CD14-positive monocyte (primary cell): ENCODE measurements at places on chromosomes 1 and 21. TPM values are rescaled to one million over a fixed set of nuclear protein-coding genes. Genes with fewer than 3 reads are reported as not detected.

C1orf94 gene
- polyA plus RNA-seq, result not detected in 2 replicates

IGSF5 gene
- polyA plus RNA-seq, result not detected

LAX1 gene
- polyA plus RNA-seq, result 0.05 and 0.07 TPM in 2 replicates

RGS8 gene
- not detected in 2 replicates for polyA plus RNA-seq

CACNA1S gene
- polyA plus RNA-seq, result not detected

GRCh38 chr1:114134518-114134917, 19.2 kb downstream of the SYT6 start:
- H3K4me1 ChIP-seq, result peaks cover 28% of the 10 kb centered on the region
- H3K27me3 ChIP-seq, result no peaks in the 10 kb centered on the region
- H3K27ac ChIP-seq, result no peak overlapping the region

DNA sequence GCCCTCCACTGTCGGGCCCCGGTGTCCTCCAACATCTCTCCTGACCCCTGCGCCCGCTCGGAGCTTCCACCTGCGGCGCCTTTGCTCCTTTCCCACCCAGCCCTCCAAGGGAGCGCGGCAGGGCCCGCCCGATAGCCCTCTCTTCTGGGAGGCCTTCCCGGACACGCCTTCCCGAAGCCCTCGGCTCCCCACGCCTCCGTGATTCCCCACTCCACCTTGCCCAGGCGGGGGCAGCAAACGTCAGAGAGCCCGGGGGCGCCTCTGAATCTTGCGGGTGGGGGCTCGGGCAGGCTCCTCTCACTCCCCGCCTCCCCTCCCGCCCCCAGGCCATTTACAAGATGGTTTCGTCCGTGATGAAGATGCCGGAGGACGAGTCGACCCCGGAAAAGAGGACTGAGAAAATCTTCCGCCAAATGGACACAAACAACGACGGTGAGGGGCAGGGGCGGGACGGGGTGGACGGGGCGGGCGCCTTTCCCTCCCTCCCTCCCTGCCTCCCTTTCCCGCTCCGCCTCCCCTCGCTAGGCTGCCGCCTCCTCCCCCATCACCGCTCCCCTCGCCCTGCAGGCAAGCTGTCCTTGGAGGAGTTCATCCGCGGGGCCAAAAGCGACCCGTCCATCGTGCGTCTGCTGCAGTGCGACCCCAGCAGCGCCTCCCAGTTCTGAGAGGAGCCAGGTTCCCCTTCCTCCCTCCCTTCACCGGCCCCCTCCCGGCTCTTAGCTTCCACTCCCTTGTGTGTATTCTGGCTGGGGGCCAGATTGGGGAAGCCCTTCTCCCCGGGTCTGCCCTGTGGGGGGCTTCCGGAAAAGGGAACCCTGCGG, 7.1 kb downstream of the HPCA start:
- DNase-seq, result no peak
- H3K27me3 ChIP-seq, result peaks cover 27% of the 10 kb centered on the region
- H3K36me3 ChIP-seq, result no peaks in the 10 kb centered on the region
- H3K4me1 ChIP-seq, result peaks cover 10% of the 10 kb centered on the region
- H3K4me3 ChIP-seq, result no peak overlapping the region
- no peak overlapping the region for H3K27ac ChIP-seq

DNA sequence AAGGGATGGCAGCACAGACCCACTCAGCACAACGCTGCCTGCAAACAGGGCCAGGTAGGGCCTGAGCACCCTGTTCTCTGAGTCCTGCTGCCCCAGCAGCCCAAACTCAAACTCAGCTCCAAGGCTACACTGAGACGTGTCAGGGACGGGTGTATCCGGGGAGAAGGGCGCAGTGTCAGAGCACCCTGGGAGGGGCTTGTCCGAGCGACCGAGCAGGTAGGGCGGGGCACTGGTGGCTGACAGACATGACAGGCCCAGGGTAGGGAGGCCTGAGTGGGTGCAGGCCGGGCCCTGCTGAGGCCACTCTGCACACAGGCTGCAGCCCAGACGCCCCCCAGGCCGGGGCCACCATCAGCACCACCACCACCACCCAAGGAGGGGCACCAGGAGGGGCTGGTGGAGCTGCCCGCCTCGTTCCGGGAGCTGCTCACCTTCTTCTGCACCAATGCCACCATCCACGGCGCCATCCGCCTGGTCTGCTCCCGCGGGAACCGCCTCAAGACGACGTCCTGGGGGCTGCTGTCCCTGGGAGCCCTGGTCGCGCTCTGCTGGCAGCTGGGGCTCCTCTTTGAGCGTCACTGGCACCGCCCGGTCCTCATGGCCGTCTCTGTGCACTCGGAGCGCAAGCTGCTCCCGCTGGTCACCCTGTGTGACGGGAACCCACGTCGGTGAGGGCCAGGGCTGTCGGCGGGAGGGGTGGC, 5.5 kb downstream of the SCNN1D start:
- DNase-seq, result no peak
- no peak overlapping the region for H3K27ac ChIP-seq
- no peaks in the 10 kb centered on the region for H3K27me3 ChIP-seq
- no peaks in the 10 kb centered on the region for H3K4me1 ChIP-seq
- H3K36me3 ChIP-seq, result no peaks in the 10 kb centered on the region

- no peaks in the 10 kb centered on the region for H3K27me3 ChIP-seq
- no peak for DNase-seq
- H3K4me1 ChIP-seq, result no peaks in the 10 kb centered on the region
- H3K27ac ChIP-seq, result no peak overlapping the region
- no peaks in the 10 kb centered on the region for H3K36me3 ChIP-seq
Measured at GRCh38 chr1:116346943-116347673, 25.9 kb upstream of the ATP1A1 start.

GRCh38 chr1:27868556-27868931, 3.8 kb upstream of the THEMIS2 start:
- H3K4me1 ChIP-seq, result peaks cover 78% of the 10 kb centered on the region
- H3K36me3 ChIP-seq, result no peaks in the 10 kb centered on the region
- peak overlapping the region; percentile 84 for H3K27ac ChIP-seq
- H3K27me3 ChIP-seq, result no peaks in the 10 kb centered on the region
- H3K4me3 ChIP-seq, result no peak overlapping the region

- no peaks in the 10 kb centered on the region for H3K4me1 ChIP-seq
- no peak overlapping the region for H3K4me3 ChIP-seq
- H3K27me3 ChIP-seq, result peaks cover 3% of the 10 kb centered on the region
- DNase-seq, result no peak
Measured at GRCh38 chr21:34688145-34688544, 19.4 kb downstream of the CLIC6 start.

DNA sequence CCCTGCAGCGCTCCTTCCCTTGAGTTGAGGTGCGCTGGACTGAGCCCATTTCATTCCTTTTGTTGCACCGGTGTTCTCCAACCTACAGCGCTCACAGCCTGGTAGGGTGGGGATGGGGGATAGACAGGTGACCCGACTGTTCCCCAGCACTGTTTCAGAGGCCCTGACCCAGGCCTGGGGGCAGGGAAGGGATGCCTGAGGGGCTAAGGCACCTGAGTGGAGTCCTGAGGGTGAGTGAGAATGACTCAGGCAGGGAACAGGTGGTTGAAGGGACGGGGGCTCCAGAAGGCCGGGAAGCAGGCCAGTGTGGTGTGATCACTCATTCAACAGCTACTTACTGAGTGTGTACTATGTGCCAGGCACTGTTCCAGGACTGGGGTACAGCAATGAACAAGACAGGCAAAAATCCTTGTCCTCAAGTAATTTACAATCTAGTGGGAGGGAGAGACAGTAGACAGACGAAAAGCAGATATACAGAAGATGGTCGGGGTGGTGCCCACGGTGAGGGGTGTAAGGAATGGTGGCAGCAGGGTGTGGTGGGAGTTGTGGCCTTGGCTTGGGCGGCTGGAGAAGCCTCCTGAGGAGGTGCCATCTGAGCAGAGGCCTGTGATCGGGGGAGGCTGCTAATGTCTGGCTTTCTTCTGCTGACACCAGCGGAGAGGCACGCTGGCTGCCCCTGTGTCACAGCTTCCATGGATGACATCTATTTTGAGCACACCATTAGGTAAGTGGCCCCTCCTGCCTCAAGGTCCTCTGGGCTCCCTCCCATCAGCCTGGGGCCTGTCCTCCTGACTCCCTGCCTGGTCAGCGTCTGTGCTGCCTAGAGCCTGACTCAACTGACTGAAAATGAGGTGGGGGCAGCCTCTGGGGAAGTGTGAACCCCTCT, 37.4 kb downstream of the ACOT11 start:
- no peak overlapping the region for H3K27ac ChIP-seq
- no peak for DNase-seq
- H3K4me3 ChIP-seq, result no peak overlapping the region
- no peaks in the 10 kb centered on the region for H3K27me3 ChIP-seq
- H3K36me3 ChIP-seq, result no peaks in the 10 kb centered on the region

GRCh38 chr1:31802190-31803150, 13.4 kb downstream of the SPOCD1 start:
- H3K36me3 ChIP-seq, result no peaks in the 10 kb centered on the region
- H3K27ac ChIP-seq, result no peak overlapping the region
- H3K4me3 ChIP-seq, result peak overlapping the region; percentile 57
- DNase-seq, result no peak
- no peaks in the 10 kb centered on the region for H3K27me3 ChIP-seq

DNA sequence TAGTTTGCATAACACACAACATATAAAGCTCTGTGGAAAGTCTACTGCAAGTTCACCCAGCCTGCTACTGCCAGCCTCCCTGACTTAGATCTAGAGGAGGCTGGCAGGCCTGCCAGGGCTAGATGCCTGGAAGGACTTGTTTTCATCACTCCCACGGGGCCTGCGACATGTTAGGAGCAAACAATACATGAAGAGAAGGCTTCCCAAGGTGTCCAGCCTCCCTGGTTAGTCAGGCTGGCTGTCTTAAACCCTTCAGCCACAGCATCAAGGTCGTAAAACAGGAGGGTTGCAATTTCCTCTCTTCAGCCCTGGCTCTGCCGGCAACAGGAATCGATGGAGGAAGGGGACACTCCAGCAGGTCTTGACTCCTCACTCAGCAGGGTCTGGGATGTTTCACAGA, 104.5 kb downstream of the NGF start:
- no peak for DNase-seq
- no peak overlapping the region for H3K27ac ChIP-seq
- H3K27me3 ChIP-seq, result no peaks in the 10 kb centered on the region
- H3K4me1 ChIP-seq, result peaks cover 3% of the 10 kb centered on the region

- H3K4me1 ChIP-seq, result peaks cover 92% of the 10 kb centered on the region
- H3K27me3 ChIP-seq, result no peaks in the 10 kb centered on the region
- no peaks in the 10 kb centered on the region for H3K36me3 ChIP-seq
- H3K27ac ChIP-seq, result peak overlapping the region; percentile 98
- DNase-seq, result peak; percentile 100
- H3K4me3 ChIP-seq, result peak overlapping the region; percentile 17
Measured at GRCh38 chr1:234772345-234773147, 162.6 kb upstream of the IRF2BP2 start.

GRCh38 chr1:17295292-17295691, 12.7 kb upstream of the PADI4 start:
- DNase-seq, result no peak
- peaks cover 4% of the 10 kb centered on the region for H3K4me1 ChIP-seq
- H3K4me3 ChIP-seq, result no peak overlapping the region
- H3K36me3 ChIP-seq, result no peaks in the 10 kb centered on the region
- H3K27me3 ChIP-seq, result no peaks in the 10 kb centered on the region

DNA sequence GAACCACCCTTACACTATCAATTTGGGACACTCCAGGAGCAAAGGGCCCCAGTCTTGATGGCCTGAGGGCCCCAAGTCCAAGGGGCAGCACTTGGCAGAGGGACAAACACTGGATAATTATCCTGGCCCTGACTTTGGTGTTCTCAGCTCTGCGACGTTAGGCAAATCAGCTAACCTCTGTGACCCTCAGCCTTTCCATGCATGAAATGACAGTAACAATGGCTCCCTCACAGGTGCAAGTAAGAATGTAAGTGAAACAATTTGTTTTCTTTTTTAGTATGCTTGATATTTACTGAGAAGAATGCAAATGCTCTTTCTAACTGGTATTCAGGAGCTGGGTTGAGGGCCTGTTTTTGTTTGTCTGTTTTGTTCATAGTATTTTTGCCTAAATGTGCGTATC, 61.6 kb upstream of the PRDX6 start:
- no peak overlapping the region for H3K4me3 ChIP-seq
- no peak for DNase-seq
- H3K36me3 ChIP-seq, result no peaks in the 10 kb centered on the region
- no peak overlapping the region for H3K27ac ChIP-seq
- no peaks in the 10 kb centered on the region for H3K27me3 ChIP-seq

- no peak overlapping the region for H3K27ac ChIP-seq
- H3K36me3 ChIP-seq, result peaks cover 81% of the 10 kb centered on the region
- peaks cover 33% of the 10 kb centered on the region for H3K4me1 ChIP-seq
- H3K4me3 ChIP-seq, result no peak overlapping the region
- H3K27me3 ChIP-seq, result no peaks in the 10 kb centered on the region
- no peak for DNase-seq
Measured at GRCh38 chr1:206491616-206492015, 15.7 kb upstream of the RASSF5 start.

GRCh38 chr1:94617134-94617805, 75.7 kb upstream of the F3 start:
- no peaks in the 10 kb centered on the region for H3K36me3 ChIP-seq
- H3K4me3 ChIP-seq, result no peak overlapping the region
- H3K27ac ChIP-seq, result no peak overlapping the region
- DNase-seq, result no peak
- no peaks in the 10 kb centered on the region for H3K27me3 ChIP-seq

GRCh38 chr1:19608232-19608631, 35.9 kb upstream of the NBL1 start:
- DNase-seq, result no peak
- peaks cover 9% of the 10 kb centered on the region for H3K4me1 ChIP-seq
- H3K36me3 ChIP-seq, result peaks cover 19% of the 10 kb centered on the region
- H3K27me3 ChIP-seq, result no peaks in the 10 kb centered on the region
- H3K27ac ChIP-seq, result no peak overlapping the region

- no peak for DNase-seq
- no peaks in the 10 kb centered on the region for H3K27me3 ChIP-seq
- H3K36me3 ChIP-seq, result no peaks in the 10 kb centered on the region
- no peak overlapping the region for H3K27ac ChIP-seq
Measured at GRCh38 chr1:82907313-82907712, 1091.6 kb downstream of the TTLL7 start.

DNA sequence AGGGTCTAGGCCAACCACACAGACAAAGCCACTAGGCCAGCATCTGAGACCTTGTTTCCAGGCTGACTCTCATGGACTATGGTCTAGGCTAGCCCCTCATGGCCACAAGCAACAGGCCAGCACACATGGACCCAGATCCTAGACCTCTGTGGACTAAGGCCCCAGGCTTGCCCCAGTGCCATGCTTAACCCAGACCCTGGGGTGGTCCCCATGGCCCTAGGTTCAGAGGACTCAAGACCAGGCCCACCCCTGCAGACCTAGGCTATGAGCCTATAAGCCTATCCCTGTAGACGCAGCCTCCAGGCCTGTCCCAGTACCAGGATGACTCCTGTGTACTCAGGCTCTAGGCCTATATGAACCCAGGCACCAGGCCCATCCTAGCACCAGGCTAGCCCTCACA, 1.9 kb upstream of the OR14A2 start:
- no peak overlapping the region for H3K4me3 ChIP-seq
- DNase-seq, result no peak

DNA sequence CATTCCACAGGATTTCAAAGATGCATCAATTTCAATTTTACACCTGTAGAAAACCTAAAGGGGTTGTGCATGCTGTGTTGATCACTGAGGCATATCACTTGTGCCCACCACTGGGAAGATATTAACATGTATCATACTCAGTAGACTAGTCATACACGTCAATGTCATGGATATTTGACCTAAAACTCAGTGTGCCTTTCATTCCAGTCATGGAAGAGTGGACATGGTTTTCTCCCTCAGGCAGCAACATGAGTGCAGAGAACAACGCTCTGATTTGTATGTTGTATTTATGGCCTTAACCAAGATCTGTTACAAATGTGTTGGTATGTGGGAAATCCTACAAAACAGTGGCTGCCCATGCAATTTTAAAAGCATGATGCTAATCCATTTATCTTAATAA, 6.1 kb upstream of the C1orf53 start:
- no peaks in the 10 kb centered on the region for H3K4me1 ChIP-seq
- no peak for DNase-seq
- no peak overlapping the region for H3K4me3 ChIP-seq
- H3K36me3 ChIP-seq, result no peaks in the 10 kb centered on the region
